Effector CD8-positive, alpha-beta T cell (primary cell): ENCODE measurements at places on chromosomes 2 and 18.

DNA sequence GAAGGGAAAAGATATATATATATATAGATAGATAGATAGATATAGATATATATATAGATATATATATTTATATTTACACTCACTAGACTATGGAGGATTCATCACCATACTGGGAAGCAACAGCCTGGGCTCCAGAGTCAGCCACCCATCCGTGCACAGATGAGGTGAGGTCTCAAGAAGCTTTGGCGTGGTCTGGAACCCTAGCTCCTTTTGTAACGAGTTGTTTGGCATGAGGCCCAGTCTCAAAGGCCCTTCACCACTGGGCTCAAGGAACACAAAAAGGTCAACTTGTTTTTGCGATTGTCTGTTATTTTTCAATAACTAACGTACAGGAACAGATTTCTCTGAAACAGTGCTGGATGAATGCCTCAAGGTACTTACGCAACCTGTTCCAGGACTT, 448.7 kb downstream of the CMPK2 start:
- no peak for DNase-seq

DNA sequence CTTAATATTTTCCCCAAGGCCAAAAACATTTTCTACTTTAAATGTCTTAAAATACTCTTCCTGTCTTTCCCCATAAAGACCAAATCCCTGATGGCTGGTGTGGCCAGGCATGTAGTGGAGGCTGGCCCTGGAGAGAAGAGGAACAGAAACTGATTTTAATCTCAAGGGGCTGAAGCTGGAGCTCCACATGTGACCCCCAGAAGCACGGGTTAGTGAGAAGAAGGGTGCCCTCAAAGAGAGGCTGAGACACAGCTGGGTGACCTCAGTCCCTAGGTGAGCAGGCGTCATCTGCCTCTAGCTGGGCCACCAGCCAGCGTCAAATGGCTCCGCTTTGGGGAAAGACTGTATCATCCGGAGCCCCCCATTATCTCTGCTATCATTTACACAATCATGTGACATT, 19.3 kb upstream of the TMEM18 start:
- no peak for DNase-seq

- no peak for DNase-seq
Observed at GRCh38 chr2:63643486-63643885, 54.7 kb downstream of the MDH1 start.

DNA sequence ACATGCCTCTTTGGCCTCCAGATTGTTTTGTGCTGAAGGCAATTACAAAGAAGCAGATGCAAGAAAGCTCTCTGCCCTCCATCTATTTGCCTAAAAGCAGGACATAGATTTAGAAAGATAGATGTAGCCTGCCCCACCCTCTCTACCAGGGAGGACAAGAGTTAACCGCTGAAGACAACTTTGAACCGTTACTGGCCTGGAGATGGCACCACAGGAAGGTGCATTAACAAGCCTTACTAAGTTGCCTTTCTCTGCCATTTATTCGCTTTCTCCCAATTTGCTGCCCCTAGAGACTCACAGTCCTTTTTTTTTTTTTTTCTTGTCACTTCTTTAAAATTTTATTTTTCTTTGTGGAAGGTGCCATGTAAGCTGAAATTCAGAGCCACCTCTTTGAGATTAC, 28.8 kb upstream of the RMDN2 start:
- no peak for DNase-seq

- no peak for DNase-seq
Observed at GRCh38 chr2:23595021-23595420, 210.0 kb downstream of the KLHL29 start.

- DNase-seq, result no peak
Observed at GRCh38 chr2:138602166-138602460, 100.5 kb downstream of the SPOPL start.

DNA sequence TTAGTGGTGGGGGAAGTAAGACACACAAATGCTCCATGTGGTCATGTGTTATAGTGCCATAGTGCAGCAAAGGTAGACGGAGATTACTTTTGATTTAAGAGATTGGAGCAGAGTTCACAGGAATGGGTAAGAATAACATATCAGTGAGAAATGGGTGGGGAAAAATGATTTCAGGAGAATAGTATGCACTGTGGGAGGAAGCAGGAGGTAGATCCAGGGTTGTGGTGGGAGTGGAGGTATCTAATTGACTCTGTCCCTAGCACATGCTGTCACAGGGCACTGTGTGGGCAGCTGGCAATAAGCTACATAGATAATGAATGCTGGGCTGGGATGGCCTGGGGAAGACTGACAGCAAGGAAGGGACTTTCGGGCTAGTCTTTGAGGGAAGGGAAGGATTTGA, 65.3 kb downstream of the STAT1 start:
- no peak for DNase-seq

- no peak for DNase-seq
Observed at GRCh38 chr2:132252191-132252893, 90.6 kb upstream of the ANKRD30BL start.

DNA sequence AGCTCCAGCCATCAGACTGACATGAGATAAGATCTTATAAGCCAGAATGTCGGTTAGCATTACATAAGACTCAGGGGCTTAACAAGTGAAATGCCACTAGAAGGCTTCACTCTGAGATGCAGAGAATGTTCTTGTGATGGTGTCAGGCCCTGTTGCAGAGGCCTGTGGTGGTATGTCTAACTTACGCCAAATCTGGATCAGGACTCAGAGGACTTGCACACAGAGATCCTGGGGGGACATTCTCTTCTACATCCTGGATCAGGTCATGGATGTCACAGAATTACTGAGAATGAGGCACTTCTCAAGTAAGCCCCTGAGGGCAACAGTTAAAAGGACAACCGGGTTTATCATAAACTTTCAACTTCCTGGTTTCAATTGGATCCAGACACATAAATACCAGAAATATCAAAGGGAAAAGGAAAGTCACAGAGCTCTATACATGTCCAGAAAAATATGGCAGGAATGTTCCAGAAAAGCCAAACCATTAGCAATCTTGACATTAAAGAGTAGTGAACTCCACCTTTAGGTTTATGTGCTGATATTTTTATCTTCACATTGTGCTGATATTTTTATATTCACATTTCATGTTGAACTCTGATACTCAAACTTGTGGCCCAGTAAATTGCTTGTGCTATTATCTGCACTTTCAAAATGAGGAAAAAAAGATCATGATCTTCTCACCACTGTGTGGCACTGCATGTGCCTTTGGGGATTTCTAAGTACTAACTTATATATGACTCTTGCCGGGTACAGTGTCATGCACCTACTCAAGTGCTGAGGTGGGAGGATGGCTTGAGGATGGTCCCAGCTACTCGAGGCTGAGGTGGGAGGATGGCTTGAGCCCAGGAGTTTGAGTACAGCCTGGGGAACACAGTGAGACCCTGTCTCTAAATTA, 137.5 kb upstream of the RNF152 start:
- no peak for DNase-seq

GRCh38 chr2:234250926-234251325, 200.4 kb downstream of the SPP2 start:
- DNase-seq, result no peak

GRCh38 chr2:109511168-109511567, 102.6 kb downstream of the SEPTIN10 start:
- no peak for DNase-seq

- no peak for DNase-seq
Observed at GRCh38 chr18:56807901-56808300, 156.7 kb downstream of the WDR7 start.

- DNase-seq, result no peak
Observed at GRCh38 chr2:231816327-231817026, 30.2 kb downstream of the COPS7B start.

DNA sequence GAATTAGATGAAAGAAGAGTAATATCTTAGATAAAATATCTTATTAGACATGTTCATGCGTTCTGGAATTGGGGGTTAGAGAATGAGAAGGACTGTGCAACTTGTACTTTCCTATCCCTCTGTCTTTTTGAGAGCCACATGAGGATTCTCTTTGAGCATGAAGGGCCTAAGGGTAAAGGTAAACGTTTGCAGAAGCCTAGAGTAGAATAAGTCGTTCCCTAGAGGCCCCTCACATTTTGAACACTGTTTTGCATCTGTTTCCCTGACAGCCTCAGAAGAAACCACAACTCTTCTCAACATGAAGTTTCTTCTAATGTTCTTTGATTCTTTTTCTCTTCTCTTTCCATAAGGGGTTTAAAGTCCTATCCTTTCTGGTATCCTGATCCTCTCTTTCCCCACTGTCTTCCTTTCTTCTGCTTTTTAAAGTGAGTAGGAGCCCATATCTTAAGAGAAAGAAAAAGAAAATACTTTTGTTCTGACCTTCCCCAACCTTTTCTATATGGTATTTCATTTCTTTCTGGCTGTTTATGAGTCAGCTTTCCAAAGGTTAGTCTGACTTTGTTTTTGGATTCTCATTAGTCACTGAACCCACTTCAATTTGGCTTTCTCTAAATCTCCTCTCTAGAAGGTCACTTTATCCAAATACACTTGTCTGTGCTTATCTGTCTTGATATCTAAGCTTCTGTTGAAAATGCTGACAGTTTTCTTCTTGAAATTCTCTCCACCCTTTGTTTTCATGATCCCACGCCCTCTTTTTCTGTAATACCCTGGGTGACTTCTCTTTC, 34.8 kb downstream of the PPP1R1C start:
- no peak for DNase-seq

- no peak for DNase-seq
Observed at GRCh38 chr2:206739271-206739670, 21.1 kb upstream of the DYTN start.

DNA sequence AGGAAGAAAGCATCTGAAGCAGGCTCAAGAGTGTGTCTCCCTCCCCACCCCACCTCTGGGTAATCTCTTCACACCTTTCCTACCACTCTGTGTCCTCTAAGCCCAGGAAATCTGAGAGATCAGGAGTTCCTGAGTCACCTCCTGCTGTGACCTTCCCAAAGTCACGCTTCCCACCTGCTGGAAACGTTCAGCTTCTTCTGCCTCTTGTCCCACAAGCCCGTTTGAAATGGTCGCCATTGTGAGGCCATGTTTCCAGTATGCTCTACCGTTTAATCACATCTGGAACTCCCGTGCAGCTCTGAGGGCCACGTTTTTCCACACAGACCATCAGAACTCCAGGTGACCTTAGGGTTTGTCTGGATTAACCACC, 25.9 kb downstream of the GREB1 start:
- DNase-seq, result no peak

DNA sequence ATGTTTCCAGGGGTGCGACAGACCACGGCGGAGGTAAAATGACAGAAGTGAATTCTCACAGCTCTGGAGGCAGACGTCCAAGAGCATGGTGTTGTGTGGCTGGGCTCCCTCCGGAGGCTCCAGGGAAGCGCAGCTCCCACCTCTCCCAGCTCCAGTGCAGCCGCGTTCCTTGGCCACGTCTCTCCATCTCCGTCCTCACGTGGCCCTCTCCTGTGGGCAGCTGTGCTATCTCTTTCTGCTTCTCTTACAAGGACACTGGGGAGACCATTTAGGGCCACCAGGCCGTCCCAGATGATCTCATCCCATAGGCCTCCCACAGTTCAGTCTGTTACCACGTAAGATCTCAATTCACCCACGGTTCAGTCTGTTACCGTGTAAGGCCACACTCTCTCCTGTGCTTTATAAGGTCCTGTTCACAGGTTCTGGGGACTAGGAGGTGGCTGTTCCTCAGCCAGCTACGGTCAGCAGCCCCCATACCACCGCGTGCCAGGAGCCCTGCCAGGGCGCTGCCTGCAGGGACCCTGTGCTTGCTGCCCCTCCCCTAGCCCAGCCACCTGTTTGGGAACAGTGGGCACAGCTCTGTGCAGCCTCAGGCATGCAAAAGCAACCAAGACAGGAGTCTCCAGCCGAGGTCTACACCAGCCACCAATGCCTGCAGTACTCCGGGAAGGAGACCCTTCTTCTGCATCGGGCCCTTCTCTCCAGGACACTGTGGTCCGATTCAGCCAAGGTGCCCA, 2.9 kb upstream of the MAB21L4 start:
- no peak for DNase-seq

- DNase-seq, result no peak
Observed at GRCh38 chr2:171524018-171524401, 1.7 kb downstream of the CYBRD1 start.

- DNase-seq, result no peak
Observed at GRCh38 chr2:101113441-101114267, 37.5 kb downstream of the TBC1D8 start.

GRCh38 chr2:240403396-240404104, 31.9 kb upstream of the GPC1 start:
- DNase-seq, result no peak

- no peak for DNase-seq
Observed at GRCh38 chr2:205409411-205409810, 272.9 kb upstream of the NRP2 start.

DNA sequence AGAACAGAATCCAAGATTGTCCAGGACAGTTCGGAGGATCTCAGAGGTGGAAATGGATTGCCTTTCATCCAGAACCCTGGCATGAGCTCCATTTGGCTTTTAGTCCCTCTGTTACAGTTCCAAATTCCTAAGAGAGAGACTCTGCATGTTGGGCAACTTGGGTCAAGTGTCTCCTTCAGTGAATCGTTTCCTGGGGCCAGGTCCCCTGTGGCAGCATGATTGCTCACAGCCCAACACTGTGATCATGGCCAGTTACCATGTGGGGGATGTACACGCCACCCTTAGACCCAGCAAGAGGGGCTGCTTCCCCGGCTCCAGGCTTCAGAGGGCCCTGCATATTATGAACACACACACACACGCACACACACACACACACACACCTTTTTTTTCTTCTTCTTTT, 118.6 kb upstream of the GLI2 start:
- no peak for DNase-seq

DNA sequence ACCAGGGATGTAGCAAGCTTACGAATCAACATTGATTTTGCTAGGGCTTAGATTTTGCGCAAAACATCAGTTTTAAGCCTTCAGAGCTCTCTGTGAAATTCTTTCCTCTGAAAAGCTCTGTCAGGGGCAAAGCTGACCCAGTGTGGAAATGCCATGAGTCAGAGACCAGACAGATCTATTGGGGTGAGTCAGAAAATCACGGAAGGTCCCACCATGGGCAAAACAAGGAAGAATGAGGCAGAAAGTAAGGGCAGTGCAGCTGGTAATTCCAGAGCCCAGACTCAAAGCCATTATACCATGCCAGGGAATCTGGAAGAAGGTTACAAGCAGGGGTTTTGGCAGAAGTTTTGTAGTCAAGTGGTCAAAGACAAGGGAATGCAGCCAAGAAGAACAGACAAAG, 256.6 kb upstream of the CTAGE1 start:
- no peak for DNase-seq

DNA sequence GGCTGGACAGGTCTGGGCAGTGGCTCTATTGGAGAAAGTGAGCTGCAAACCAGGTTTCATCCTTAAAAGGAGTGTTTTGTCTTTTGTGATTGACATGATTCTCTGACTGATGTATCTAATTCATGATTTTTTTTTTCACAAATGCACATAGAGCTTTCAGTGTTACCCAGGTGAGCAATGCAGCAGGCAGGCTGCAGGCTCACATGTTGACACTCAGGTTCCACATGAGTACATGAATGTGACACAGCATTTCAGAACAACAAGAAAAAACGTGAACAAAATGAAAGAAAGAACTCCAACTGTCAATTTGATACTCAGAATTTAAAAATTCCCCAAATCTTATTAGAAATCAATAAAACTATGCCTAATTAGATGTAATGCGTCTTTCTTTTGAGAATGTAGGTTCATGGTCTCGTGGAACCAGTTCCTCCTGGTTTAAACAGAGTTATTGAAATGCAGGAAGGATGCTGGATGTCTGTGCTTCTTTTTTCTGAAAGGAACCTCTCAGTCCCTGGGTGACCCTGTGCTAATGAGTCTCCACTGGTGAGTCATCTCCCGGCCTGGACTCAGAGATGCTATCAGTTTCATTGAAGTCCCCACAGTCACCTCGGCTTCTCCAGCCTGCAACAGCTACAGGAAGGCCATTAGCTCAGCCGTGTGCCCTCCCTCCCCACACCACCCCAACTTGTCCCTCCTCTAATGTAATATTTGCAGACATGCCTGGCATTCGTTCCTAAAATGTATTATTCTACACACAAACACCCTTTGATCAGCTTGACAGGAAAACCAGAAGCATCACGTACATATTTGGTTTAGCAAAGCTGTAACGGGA, 430.4 kb downstream of the LPIN1 start:
- no peak for DNase-seq
